ENCODE measurements at places on chromosomes 2 and 18. TPM values are rescaled to one million over a fixed set of nuclear protein-coding genes. Genes with fewer than 3 reads are reported as not detected.

LYPD6B gene
- total RNA-seq, result not detected

IL1RL2 gene
- total RNA-seq, result not detected

CD8B2 gene
- not detected for total RNA-seq

TUBB6 gene
- total RNA-seq, result 373 TPM

ACOXL gene
- total RNA-seq, result 0.06 TPM

AFF3 gene
- 1.6 TPM for total RNA-seq

GRCh38 chr2:224173210-224173609 lies 134.1 kb upstream of the SERPINE2 start:
- DNase-seq, result no peak

- DNase-seq, result no peak
These were observed 162.9 kb downstream of the CNTNAP5 start for GRCh38 chr2:124187948-124188347.

GRCh38 chr2:241009601-241010530 lies 11.4 kb downstream of the SNED1 start:
- no peak for DNase-seq

DNA sequence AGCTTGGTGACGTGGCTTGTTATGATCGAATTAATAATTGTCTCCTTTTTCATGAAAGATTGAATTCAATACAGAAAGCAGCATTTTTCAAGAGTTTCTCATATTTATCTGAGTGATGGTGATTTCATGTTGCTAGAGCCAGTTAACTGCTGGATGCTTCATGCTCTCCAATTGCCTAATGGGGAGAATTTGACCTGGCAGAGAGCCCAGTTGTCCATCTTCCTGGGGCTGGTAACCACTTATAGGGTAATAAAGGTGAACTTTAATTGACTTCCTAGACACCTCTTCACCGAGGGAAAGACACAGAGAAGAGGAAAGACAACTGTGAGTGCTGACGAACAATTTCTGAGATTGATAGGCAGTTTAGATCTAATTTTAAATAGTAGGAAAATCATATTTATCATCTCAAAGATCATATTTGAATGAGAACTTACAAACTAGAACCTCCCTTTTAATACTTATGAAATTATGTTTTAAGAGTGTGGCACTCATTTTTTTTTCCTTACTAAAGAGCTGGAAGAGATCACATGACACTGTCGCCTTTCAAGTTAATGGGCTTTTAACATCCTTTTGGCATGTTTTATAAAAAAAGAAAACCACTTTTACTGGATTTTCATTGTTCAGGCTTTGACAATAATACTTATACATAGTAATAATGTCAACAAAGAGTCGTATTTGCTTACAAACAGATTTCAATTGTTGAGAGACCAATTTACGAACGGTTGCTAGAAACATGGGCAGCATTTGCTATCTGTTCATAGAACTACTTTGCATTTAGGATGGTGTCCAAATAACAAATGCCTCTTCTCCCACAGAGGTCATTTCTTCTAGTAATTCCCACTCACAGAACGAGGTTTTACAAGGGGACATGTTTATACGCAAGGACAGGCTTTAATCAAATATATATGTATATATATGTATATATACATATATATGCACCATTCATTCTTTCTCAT lies 153.3 kb downstream of the RAPGEF4 start:
- DNase-seq, result no peak

DNA sequence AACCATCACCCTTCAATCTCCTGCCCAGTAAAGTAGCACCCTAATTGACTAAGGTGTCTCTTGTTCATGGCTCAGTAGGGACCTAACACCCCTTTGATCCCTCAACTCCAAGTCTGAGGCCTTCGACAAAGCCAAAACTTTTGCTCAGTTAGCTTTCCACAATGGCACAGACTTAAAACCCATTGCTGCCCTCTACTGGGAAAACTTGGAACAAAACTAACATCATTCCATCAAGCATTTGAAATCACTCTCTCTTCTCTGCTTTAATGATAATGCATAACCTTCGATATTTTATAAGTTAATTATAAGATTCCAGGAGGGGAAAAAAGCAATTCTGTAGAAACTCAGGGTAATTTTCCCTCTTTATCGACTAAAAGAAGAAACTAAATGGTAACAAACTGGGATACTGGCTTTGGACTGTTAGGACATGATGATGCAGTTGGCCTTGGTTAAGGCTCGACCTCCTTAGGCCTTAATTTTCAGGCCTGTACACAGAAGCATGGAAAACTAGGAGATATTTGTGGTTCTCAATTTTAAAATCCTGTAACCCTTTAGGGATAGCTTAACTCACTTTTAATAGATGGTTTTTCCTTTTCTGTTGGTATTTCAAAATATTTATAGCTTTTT lies 127.8 kb downstream of the STK39 start:
- peak; percentile 49 for DNase-seq

GRCh38 chr2:67954093-67954748 lies 108.6 kb downstream of the C1D start:
- no peak for DNase-seq

DNA sequence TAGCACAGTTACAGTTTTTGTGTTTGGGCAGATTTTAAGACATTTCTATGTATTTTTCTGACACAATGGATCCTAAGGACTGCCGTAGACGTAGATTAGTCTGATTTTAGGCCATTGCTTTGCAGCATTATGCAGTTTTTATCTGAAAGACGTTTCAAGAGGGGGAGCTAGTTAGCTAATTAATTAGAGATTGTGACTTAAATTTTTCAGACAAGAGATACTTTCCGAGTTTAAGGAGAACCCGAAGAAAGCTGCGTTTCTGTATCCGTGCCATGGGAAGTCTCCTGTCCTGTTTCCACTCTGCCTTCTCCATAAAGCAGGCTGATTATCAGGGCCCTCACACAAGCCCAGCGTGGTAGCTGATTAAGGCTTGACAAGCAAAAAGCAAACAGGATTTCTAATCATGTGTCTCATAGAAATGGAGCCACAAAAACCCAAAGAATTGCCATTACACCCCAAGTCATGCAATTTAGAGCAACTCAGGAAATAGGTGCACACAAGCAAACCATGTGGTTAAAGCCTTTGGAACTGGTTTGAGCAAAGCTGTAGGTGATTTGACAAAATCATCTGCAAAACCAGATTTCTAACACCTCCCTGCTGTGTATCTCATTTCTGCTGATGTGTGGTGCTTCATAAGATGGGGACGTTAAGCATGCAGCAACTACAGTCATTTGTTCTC lies 808.1 kb downstream of the RNF144A start:
- no peak for DNase-seq
